Muscle of arm (tissue), 14 donors: ENCODE measurements at places on chromosomes 3 and 15. TPM values are rescaled to one million over a fixed set of nuclear protein-coding genes. Genes with fewer than 3 reads are reported as not detected.

- DNase-seq, result no peak
These were observed 29.4 kb upstream of the MYZAP start for GRCh38 chr15:57562196-57562769.

DNA sequence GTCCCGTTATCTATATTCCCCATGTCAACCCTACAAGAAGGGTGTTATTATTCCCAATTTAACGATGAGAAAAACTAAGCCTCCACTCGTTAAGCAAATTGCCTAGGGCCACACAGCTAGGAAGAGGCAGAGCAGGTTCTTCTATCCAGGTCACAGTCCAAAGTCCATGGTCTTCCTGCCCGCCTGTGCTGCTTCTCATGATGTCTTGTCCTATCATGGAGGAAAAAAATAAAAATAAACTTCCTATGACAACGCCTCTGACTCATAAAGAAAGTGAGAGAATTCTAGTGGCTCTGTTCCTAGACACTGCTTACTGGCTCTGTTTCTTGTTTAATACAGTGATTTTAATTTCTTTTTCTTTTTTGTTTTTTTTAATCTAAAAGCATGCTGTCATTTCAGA is 9.7 kb downstream of the COL8A1 start:
- no peak for DNase-seq

Gene RFT1
- polyA plus RNA-seq, result 11.2 TPM

DNA sequence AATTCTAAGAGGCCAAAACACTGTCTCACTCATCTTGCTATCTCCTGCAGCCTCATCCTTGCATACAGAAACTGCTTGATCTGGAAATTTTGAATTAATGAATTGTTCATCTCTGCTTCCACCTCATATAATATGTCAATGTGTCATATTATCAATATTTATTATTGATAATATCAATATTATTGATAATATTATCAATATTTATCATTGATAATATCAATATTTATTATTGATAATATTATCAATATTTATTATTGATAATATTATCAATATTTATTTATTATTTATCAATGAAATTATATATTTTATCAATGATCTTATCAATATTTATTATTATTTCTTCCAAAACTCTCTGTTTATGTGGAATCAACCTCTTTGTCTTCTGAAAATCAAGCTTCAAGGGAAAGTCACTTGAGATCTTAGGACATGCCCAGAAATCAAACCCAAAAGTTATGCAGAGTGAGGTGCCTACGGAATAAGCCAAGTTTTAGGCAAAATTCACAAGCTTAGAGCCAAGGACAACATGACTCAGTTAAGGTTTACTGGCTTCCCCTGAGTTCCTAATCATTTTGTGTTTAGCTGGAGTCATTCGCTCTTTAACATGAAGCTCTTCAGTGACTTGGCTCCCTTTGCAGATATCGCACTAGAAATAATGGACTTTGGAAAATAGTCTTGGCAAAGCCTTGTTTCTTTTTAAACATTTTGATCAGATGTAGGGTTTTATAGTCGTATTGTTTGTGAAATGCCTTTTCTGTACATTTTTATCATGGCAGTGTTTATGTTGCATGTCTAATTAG is 297.1 kb upstream of the RARB start:
- peak; percentile 52 for DNase-seq

GRCh38 chr3:18137958-18138357 is 287.2 kb downstream of the SATB1 start:
- DNase-seq, result no peak

Gene FBXW12
- 0.22 TPM for polyA plus RNA-seq

GRCh38 chr15:69852482-69852881 is 245.2 kb downstream of the TLE3 start:
- DNase-seq, result no peak

Gene PAQR9
- not detected for polyA plus RNA-seq

GRCh38 chr15:92958105-92958504 is 58.0 kb downstream of the CHD2 start:
- no peak for DNase-seq

- no peak for DNase-seq
These were observed 52.7 kb downstream of the RBMS3 start for GRCh38 chr3:29333576-29333975.

DNA sequence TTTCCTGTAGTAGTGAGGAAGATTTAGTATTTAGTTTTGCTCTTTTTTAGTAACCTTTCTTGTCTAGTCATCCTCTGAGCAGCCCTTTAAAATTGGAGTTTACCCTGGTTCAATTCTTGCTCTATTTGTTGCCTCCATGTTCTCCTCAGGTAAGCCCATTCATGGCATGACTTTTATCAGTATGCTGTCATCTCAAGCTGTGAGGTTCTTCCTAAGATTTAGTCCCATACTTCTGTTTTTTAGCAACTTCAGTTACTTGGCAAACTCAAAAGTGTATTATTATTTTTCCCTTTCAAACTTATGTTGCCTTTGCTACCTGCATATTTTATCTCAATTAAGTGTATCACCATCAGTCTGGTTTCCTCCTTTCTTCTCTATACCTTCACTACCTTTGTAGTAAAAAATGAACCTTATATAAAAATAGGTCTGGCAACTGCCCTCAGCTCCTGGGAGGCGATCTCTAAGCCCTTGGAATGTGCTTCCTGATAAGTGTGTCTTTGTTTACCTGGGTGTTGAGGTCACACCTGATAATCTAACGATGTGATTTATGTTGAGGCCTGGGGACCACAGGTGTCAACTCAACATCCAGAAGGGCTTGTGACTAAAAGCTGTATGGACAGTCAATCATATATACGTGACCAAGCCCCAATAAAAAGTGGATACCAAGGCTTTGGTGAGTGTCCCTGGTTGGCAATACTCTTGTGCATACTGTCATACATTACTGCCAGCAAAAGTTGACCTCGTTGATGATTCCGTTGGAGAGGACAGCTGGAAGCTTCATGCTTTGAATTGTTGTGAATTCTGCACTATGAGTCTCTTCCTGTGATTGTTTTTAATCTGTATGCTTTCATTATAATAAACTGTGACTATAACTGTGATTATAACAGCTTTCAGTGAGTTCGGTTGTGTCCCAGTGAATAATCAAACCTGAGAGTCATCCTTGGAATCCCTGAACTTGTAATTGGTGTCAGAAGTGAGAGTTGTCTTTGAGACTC is 3.9 kb downstream of the NSUN3 start:
- DNase-seq, result no peak

Gene CDHR4
- polyA plus RNA-seq, result 0.16 TPM

Gene TGM4
- polyA plus RNA-seq, result not detected

DNA sequence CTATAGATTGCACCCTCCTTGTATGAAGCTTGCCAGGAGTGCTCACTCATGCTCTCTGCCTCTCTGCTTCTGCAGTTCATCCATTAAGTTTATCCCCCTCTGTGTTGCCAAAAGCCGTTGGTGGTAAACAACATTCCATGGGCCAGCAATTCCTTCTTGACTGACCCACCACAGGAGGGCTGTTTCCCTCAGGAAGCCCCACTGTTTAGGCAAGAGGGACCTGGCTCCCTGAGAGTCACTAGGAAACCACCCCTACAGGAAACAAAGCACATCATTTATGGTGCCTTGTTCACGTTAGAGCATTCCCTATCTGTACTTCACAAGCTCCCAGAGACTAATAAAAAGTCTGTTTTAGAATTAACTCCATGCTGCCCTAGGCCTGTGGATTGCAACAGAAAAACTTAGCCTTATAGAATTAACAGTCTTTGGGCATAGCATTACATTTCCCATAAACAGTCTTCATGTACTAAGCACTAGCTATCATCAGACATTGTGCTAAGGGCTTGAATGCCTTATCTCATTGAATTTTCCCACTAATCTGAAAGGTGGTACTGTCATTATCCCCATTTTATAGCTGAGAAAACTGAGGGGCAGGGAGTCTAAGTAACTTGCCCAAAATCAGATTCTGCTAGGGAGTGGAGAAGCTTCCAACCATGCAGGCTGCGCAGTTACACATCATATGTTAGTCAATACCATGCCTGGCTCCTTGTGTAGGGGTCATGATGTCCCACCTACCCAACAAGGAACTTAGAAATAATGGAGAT is 149.9 kb downstream of the SHQ1 start:
- no peak for DNase-seq

GRCh38 chr15:95324656-95325055 is 1005.8 kb upstream of the NR2F2 start:
- DNase-seq, result no peak

DNA sequence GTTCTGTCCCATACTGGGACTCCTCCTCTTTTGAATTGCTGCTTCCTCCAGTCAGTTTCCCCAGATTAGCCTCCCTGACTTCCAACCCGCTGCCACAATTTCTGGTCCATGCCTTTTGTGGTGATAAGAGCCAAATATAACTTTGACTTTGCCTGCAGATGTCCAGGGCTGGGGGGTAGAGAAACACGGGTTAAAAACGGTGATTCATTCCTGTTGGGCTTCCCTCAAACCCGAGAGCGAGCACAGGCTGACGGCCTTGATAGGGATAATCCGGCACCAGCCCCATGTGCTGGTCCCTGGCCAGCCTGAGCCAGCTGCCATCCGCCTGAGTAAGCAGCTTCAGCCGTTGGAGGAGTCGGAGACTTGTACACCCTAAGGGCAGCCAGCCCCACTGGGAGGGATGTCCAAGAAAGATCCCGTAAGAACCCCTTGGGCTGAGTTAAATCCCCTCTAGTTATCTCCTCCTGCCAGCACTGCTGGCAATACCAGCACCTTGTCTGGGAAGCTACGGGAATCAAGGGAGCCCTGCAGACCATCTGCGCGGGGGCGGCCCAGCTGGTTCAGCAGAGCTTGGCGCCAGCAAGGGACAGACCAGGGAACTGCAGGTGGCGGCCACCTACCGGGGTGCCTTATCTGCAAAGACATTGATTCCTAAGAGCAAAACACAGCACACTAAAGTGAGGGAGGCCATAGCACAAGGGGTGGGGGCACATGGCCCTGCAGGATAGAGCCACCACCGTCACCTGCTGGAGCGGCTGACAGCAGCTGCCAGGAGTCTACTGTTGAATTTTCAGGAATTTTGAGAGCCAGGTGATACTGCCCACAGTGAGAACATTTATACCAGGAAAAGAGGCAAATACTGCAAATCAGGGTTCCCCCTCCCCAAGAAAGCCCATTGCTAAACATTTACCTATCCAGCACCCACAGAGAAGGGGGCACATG is 18.1 kb downstream of the CSPG4 start:
- peak; percentile 74 for DNase-seq

GRCh38 chr3:181189556-181189955 is 200.0 kb upstream of the DNAJC19 start:
- no peak for DNase-seq

Gene TRA2B
- 124 TPM for polyA plus RNA-seq

- DNase-seq, result no peak
These were observed 303.4 kb upstream of the MME start for GRCh38 chr3:154776549-154777225.

Gene P2RY12
- 1.5 TPM for polyA plus RNA-seq

DNA sequence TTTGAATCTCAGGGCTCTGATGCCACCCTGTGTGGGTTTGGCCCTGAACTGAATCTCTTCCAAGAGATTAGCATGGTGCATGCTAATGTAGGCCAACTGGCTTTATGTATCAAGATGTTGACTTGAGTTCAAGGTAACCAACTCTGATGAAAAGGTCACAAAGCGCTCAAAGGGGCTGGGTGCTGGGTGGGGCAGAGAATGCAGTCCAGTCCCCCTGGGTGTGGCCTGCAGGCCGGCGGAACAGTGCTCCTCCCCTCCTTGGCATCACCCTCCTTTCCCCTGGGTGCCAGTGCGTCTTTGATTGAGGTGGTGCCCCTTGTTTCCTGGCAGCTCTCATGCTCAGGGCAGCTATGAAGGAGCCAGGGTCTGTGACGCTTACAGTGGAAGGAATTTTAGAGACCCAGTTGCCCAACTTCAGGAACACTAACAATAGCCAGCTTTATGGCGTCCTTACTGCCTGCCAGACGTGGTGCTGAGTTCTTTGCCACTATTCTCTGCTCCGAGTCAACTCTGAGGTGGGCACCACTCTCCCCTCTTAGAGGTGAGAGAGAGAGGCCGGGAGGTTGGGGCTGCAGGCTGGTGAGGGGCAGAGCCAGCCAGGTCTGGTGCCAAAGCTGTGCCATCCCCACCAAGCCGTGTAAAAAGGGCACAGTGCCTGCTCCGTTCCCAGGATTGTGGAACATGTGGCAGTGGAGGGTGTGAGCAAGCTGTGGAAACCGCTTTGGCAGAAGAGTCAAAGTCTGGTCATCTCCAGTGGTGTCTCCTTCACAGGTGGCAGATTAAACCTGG is 9.8 kb downstream of the SYNM start:
- no peak for DNase-seq

Gene COPS2
- 120 TPM for polyA plus RNA-seq

DNA sequence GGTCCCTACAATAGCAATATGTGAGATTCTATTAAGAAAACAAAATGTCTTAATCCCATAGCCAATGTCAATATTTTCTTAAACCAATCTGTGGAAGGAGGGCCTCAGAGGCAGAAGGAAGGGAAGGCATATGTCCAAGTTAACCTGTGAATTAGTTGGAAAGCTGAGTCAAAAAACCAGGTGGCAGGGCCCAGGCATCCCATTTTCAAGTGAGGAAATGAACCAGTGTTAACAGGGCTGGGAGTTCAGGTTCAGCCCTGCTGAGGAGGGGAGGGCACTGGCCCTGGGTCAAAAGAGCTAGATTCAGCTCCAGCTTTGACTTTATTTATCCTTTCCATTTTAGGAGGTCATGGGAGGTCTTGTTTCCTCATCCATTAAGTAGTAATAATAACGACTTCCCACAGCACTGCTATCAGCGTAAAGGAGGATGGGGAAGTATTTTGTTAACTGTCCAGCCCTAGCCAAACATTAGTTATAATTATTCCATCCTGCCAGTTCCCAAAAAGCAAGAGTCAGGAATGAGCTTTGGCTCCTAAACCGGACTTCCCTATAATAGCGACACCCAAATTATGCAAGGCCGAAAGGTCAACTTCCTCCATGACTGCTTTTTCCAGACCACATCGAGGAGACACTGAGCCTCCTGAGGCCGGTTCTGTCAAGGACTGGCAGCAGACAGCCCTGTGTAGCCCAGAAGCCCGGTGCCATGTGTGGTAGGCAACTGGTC is 3.2 kb downstream of the MASP1 start:
- no peak for DNase-seq

Gene SRGAP3
- 20.0 TPM for polyA plus RNA-seq

Gene SUCNR1
- polyA plus RNA-seq, result 0.06 TPM

GRCh38 chr3:180762866-180763265 is 83.6 kb upstream of the CCDC39 start:
- no peak for DNase-seq

Gene C3orf20
- polyA plus RNA-seq, result 0.15 TPM

Gene CPA3
- 1.3 TPM for polyA plus RNA-seq

Gene RYR3
- polyA plus RNA-seq, result 32.4 TPM

GRCh38 chr15:95559875-95560394 is 770.6 kb upstream of the NR2F2 start:
- DNase-seq, result no peak

Gene PRR23E
- polyA plus RNA-seq, result not detected
